Posterior vena cava (tissue), 2 donors: ENCODE measurements at places on chromosomes 1 and 21. TPM values are rescaled to one million over a fixed set of nuclear protein-coding genes. Genes with fewer than 3 reads are reported as not detected.

- no peak for DNase-seq
Measured at GRCh38 chr1:159790237-159790917, 9.6 kb downstream of the DUSP23 start.

The LZIC gene
- 34.1 TPM for total RNA-seq

DNA sequence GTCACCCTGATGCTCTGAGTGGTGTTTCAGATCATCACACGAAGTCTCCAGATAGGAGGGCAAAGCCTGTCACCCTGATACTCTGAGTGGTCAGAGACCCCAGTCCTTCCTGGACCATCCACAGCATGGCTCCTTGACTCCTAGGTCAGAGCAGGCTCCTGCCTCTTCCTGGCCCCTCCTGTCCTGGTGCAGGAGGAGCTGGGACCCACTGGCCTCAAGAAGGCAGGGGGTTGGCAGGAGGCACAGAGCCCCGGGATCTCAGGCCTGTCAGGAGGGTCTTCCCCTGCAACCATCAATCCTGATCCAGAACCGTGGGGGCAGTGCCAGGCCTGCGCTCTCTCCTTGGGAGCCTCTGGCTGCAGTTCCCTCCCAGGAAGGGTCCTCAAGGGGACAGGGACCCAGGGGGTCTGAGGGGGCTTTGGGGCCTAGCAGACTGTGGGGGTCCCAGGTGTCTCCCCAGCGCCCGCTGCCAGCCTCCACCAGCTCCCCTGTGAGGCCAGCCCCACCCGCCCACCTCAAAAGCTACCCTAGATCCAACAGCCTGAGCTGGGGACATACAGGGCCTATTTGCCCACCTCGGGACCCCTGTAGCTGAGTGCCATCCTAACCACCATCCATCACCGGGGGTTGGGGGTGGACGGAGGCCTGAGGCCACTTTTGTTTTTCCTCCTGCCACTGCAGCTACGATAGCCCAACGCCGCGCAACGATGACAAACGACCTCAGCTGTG lies 27.5 kb downstream of the COL6A1 start:
- peak; percentile 75 for DNase-seq

DNA sequence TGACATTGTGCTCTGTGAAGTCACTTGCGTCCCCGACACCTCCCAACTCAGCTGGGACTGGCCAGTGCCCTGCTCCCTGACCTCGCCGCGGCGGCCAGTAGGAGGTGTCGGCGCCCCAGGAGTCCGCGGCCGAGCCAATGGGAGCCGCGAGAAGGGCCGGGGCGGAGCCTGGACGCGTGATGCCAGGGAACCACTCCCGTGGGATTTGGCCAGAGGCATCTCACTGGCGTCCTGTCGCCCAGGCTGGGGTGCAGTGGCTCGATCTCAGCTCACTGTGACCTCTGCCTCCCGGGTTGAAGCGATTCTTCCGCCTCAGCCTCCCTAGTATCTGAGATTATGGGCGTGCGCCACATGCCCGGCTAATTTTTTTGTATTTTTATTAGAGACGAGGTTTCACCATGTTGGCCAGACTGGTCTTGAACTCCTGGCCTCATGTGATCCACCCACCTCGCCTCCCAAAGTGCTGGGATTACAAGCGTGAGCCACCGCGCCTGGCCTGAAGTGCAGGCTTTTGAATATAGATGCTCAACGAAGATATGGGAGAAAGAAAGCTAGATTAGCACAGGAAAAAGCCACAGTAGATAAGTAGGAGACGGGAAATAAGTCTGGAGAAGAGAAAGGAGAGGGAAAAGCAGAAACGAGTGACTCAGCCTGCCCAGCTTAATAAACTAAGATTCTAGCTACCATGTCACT lies 38.0 kb downstream of the ZBTB8OS start:
- DNase-seq: peak; percentile 94

The UBASH3A gene
- 0.38 TPM for total RNA-seq

- no peak for DNase-seq
Measured at GRCh38 chr1:198278943-198279342, 122.1 kb downstream of the NEK7 start.

DNA sequence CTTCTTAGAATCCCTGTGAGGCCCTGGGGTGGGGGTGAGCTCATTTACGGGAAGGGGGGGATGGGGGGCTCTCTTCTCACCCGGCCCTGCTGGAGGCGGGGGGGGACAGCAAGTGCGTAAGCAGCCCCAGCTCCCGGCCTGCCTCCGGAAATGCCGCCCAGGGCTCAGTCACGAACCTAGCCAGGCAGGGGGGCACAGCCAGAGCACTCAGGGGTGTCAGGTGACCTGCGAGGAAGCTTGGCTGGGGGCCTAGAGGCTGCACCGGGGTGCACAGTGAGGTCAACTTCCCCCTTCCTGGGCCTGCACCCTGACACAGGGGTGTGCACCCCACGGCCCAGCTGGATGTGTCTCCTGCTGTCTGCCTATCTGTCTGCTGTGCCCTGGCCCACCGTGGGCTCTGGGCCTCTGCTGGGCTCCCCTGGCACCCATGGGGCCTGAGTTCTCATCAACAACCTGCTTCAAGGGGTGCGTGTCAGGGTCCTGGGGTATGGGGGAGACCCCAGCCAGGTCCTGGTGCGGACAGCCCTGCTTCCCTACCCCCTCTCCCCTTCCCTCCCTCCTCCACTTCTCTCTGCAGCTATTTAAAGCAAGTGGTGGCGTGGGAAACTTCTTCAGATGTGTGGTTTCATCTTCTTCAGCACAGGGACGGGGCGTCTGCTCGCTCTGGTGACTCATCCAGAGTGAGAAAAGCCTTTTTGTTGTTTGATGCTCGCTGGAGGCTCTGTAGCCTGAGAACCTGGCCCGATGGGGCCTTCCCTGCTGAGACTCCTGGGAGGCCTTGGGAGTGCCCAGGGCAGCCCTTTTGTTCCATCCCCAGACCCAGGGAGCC lies 92.5 kb upstream of the RUNX3 start:
- peak; percentile 90 for DNase-seq

- DNase-seq: no peak
Measured at GRCh38 chr1:86175756-86176155, 19.2 kb upstream of the COL24A1 start.

DNA sequence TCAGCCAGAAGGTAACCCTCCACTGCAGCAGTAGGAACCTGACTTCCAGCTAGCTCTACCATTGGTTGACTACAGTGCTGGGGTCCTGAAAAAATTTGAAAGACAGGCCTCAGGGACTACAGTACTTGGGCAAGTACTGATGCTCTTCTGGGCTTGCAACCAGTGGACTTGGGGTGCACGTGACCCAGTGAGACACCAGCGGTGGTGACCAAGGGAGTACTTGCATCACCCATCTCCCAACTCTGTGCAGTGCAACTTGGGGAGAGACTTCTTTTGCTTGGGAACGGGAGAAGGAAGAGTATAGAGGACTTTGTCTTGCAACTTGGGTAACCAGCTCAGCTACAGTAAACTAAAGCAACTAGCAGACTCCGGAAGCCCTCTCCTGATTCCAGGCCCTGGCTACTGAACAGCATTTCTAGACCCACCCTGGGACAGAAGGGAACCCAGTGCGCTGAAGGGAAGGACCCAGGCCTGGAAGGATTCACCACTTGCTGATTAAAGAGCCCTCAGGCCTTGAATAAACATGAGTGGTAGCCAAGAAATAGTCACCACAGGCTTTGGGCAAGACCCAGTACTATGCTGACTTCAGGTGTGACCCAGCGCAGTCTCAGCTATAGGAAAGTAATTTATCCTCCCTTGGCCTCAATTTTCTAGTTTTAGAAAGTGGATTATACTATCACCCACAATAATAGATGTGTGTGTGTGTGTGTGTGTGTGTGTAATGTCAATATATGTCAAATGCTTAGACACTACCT lies 45.6 kb downstream of the TNNI3K start:
- DNase-seq: no peak

The RGS13 gene
- 0.81 TPM for total RNA-seq

The CASQ1 gene
- 10.4 TPM for total RNA-seq

The SLAMF9 gene
- 0.38 TPM for total RNA-seq

DNA sequence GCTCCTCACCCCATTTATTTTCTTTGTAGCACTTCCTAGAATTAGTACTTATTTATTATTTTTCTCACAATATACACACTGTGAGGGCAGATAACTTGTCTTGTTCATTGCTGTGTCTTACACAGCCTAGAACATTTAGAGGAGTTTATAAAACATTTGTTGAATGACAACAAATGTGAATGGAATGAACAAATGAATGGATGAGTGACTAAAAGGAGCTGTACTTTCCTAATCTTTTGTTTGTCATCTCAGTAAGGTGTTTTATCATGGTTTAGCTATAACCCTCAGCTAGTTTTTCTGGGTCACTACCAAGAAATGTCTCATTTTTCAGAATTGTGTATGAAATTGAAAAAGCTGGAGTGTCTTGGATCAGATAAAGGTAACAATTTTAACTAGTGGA lies 239.3 kb upstream of the KCNK2 start:
- DNase-seq: no peak

GRCh38 chr1:221740993-221741702 lies 741 bp downstream of the DUSP10 start:
- DNase-seq: no peak

The EVI5 gene
- total RNA-seq: 54.3 TPM

The GOLT1A gene
- total RNA-seq: not detected

DNA sequence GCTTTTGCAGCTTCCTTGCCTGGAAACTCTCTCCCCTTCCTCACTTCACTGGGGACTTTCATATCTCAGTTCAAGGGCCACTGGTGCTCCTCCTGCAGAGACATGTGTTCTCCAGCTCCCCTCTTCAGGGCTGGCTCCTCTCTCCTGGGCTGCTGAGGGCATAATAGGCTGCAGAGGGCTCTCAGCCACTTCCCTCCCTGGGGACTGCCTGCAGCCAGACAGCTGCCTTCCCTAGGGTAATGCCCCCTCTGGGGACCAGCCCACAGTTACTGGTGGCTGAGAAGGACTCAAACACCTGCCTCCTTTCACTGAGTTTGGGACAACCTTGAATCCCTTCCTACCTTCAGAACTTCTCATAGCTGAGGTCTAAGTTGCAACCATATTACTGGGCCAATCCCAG lies 104.8 kb upstream of the POU3F1 start:
- no peak for DNase-seq

The GREM2 gene
- 21.1 TPM for total RNA-seq

- no peak for DNase-seq
Measured at GRCh38 chr1:106754957-106755356, 301.5 kb upstream of the PRMT6 start.

- no peak for DNase-seq
Measured at GRCh38 chr1:40914927-40915569, 52.9 kb upstream of the CITED4 start.

GRCh38 chr21:41403966-41404365 lies 22.1 kb upstream of the MX1 start:
- DNase-seq: no peak

The ROR1 gene
- total RNA-seq: 19.3 TPM

The VAMP4 gene
- 21.0 TPM for total RNA-seq

The SPEN gene
- total RNA-seq: 68.5 TPM

DNA sequence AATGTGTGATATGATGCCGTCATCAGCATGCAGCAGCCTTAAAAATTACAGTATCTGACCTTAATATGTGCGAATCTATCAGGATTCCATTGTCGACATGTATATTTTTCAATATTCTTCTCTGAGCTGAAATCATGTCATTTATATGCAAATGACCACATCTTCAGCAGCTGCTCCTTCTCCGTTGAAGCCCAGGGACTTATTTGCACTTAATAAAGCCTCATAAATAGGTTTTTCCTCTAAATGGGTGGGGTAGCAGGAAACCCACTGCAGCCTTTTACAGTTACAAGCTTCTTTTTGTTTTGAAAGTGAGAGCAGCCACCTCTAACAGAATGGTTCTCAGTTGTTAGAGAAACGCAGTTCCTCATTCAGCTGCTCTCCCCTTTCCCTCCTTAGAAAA lies 178.8 kb upstream of the ZNF644 start:
- no peak for DNase-seq

DNA sequence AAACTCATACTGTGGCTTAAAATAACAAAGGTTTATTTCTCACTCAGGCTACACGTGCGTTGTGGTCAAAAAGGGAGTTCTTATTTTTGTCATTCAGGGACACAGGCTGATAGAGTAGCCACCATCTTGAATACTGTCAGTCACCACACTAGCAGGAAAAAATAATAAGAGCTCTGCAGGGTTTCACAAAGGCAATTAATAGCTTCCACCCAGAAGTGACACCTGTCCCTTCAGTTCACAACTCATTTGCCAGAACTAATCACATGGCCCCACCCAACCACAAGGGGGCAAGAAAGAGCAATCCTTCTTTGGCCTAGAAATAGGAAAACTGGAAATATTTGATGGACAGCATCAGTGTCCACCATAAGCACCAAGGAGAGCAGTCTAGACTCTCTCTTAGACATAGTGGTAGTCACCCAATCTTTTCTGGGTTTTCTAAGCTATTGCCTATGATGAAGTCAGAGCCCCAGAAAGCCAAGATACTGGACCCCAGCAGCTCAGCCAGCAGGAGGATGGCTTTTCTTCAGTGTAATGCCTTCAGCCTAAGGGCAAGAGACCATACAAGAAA lies 8.2 kb downstream of the HAPLN2 start:
- DNase-seq: peak; percentile 63

GRCh38 chr1:45148209-45148825 lies 58.1 kb downstream of the ZSWIM5 start:
- no peak for DNase-seq

The KIF26B gene
- 0.62 TPM for total RNA-seq

The UQCRH gene
- 149 TPM for total RNA-seq

GRCh38 chr1:4710592-4711415 lies 56.4 kb downstream of the AJAP1 start:
- DNase-seq: no peak

- no peak for DNase-seq
Measured at GRCh38 chr1:208533746-208534598, 289.8 kb upstream of the PLXNA2 start.

DNA sequence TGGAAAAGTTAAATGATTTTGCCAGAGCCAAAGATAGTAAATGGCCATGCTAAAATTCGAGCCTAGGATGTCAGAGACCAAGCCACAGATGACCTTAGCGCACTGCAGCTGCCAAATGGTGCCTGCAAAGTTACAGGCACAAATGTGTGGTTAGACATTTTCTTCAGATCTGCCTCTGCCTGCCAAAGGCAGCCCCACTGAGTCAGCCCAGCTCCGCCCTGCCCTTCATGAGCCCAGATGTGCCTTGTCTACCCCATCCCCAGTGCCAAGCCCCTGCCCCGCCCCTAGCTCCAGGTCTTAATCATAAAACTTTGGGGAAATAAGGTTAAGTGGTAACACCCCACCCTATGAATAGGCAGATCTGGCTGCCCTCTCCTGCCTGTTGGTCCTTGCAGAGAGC lies 105.9 kb downstream of the DTL start:
- no peak for DNase-seq
